ENCODE measurements at places on chromosomes 7 and 10. TPM values are rescaled to one million over a fixed set of nuclear protein-coding genes. Genes with fewer than 3 reads are reported as not detected.

The VAX1 gene
- not detected for total RNA-seq

The FEZF1 gene
- total RNA-seq = not detected

The LRIT2 gene
- total RNA-seq = not detected

The FAM25G gene
- not detected for total RNA-seq

The ZNF467 gene
- total RNA-seq = 6.1 TPM

The PPP1R9A gene
- total RNA-seq = 17.2 TPM
